Activated CD4-positive, alpha-beta T cell treated with anti-CD3 and anti-CD28 coated beads for 36 hours (primary cell): ENCODE measurements at places on chromosomes 4 and X.

DNA sequence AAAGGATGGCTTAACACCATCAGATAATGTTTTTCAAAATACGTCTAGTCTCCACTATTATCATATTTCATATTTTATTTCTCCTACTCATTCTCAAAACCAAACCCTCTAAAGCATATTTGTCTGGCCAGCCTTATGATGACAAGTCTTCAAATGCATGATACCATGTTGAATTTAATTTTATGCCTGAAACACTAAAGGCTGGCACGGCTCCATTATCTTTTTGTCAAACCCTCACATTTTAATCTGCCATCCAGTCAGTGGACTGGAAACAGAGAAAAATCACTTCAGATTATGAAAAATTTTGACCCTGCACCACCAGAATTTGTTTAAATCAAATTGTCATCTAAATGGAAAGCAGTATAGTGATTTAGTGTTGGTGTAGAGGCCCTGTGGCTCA, 42.9 kb downstream of the SCD5 start:
- DNase-seq = no peak

DNA sequence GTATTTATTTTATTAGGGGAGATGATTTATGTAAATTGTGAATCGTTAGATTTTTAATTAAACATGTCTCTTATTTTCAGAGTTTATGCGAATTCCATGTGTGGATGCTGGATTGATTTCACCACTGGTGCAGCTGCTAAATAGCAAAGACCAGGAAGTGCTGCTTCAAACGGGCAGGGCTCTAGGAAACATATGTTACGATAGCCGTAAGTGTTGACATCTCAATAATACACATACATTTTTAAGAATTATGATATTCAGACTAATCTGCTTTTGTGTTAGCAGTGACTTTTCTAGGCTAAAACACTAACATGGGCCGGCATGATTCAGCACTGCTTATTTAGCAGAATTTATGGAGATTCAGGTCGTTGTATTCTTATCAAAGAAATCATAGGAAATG, 91.2 kb downstream of the RAP1GDS1 start:
- no peak for DNase-seq

DNA sequence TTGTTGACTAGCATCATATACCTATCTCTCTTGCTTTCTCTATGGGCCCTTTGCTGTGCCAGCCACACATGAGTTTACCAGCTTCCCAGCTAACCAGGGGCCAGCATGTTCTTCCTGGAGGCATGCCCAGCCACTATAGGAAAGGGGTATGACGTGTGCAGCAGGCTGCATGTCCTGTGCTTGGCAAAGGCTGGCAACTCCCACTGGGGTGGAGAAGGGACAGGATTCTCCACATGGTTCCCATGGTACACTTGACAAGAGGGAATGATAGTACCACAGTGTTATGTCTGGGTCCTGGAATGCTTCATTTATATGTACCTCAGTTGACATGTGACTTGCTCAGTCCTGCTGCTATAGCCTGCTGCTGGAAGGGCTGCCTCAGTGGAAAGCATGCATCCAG, 78.8 kb downstream of the TMEM164 start:
- DNase-seq = no peak

GRCh38 chrX:26722666-26723428, 506.9 kb downstream of the MAGEB5 start:
- DNase-seq = no peak

GRCh38 chrX:153725832-153726285, 1.2 kb downstream of the ABCD1 start:
- DNase-seq = no peak

DNA sequence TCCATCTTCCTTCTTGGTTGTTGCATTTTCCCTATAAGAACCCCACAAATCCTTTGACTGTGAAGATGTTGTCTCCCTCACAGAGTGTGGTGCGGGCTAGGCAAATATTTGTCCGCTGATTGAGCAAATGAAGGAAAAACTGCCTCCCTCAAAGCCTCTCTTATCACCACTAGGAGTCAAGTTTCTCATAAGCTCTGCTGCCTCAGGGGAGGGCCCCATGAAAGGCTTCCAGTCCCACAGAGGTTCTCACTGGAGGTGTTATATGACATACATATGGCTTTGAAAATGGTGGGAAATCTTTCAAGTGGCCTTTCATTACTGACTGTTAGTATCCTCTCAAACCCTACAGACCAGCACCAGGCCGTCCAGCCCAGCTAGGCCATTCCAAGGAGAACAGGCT, 9.3 kb downstream of the VGLL1 start:
- no peak for DNase-seq

GRCh38 chr4:183540410-183541009, 35.7 kb downstream of the ING2 start:
- no peak for DNase-seq

- no peak for DNase-seq
Measured at GRCh38 chr4:1735215-1735614, 13.9 kb downstream of the TACC3 start.

GRCh38 chr4:80053140-80053910, 19.7 kb downstream of the ANTXR2 start:
- DNase-seq = no peak

DNA sequence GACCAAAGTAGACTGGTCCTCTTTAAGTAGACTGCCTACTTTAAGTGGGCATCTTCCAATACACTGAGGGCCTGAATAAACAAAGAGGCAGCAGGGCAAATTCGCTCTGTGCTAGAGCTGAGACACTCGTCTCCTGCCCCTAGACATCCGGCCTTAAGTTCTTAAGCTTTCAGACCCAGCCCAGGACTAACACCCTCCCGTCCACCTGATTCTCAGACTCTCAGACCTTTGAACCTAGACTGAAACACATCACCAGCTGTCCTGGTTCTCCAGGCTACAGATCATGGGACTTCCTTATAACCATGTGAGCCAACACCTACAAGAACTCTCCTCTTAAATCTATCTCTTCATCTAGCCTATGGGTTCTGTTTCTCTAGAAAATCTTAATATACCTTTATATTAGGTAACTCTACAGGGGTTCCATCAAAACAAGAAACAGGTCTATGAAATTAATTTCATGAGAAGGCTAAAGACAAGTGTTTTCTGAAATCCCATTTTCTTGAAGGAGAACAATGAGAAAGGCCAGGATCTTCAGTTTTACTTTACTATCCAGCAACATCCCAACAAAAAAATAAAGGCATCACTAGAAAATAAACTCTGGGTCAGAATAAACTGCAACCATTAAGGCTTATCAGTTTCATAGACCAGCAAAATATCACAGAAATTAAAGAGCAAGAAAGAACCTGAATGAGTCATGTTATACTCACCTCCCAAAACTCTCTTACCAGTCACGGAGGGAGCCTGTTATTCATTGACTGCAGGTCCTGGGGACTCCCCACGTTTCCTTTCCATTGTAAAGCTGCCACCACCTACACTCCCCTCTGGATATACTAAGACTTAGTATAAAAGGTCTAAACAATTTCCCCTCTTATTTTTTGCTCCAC, 14.8 kb downstream of the ADGRA3 start:
- DNase-seq = peak; percentile 66

DNA sequence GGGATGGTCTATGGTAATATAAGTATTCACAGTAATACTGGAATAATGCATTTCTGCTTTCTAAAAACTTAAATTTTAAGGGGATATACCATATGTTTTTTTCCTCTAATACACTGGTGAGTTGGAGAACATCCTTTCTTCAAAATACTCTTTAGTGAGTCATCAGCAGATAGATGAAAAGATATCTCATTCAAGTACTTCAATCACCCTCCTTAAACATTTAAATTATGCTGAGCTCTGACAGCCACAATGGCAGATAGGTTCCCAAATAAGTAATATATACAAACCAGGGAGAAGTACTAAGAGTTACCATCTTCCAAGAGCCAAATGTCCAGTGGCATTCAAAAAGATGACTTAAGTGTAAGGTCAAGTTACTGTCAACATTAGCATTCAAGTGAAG, 52.2 kb downstream of the AMMECR1 start:
- DNase-seq = no peak

DNA sequence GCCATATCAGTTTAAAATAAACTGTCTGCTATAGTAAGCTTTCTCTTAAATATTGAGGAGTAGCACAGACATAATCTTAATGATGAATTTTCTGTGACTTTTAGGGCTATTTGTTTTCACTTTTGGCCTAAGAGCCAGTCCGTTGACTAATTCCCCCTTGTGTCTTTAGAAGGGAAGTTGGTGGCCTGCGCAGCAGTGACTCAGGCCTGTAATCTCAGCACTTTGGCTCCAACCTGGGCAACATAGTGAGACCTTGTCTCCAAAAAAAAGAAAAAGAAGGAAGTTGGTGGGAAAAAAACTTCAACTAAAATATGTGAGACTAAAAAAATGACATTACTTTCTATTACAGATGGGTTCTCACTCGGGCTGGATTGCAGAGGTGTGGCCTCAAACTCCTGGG, 3.4 kb downstream of the NCAPG start:
- DNase-seq = no peak

DNA sequence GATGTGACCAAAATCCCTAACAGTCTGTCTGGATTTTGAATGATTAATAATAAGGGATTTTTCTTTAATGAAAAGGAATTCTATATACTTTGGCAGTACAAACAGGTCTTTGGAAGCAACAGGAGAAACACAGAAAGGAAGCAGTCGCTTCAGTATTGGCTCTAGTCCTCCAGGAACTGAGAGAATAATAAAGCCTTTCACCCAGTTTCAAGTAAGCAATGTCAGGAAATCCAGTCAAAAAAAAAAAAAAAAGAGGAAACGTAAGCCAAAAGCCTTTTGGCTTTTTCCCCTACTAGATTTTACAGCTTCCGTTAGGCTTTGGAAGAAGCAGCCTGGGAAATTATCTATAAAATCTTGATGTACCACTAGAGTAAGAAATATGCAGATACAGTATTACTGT, 61.7 kb upstream of the HDAC8 start:
- no peak for DNase-seq

- DNase-seq = no peak
Measured at GRCh38 chr4:135050086-135050717, 848.6 kb upstream of the PABPC4L start.

DNA sequence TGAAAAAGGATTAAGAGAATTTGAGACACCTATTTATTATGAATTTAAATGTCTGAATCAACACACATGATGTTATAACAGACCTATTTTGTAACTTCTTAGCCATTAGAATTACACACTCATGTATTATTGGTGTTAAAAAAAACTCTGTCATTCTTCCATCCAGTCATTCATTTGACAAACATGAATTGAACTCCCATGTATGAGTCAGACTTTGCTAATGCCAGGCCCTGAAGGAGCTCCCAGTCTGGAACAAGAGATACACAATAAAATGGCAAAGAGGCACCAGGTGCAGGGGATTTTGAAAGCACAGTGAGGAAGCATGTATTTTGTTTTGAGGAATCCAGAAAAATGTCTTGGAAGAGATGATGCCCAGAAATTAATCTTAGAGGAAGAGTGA, 87.7 kb upstream of the EFHC2 start:
- DNase-seq = no peak

DNA sequence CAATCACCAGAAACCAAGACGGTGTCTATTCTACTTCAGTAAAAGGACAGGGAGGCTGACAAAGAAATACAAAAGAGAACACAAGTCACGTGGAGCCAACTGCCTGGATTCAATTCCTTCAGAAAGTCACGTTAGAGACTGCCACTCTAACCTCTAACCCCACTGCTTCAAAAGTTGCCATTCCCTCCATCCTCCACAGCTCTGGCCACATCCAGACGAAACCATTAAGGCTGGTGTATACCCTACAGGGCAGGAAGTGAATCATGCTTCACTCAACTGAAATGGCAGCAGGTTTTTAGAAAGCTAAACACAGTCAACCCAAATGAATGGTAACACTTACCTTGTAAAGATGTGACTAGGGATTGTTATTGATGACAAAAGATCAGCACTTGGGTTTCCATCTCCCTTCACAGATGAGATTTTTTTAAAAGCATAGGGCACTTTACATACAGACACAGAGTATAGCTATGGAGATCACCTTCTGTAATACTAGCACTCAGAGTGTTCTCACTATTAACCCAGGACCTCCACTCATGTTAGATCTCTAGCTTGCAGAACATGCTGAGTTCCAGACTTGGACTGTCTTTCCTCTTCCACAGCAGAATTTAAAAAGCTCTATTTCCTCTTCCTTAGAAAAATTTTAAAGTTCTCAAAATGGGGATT, 37.4 kb downstream of the MAML3 start:
- DNase-seq = peak; percentile 58

DNA sequence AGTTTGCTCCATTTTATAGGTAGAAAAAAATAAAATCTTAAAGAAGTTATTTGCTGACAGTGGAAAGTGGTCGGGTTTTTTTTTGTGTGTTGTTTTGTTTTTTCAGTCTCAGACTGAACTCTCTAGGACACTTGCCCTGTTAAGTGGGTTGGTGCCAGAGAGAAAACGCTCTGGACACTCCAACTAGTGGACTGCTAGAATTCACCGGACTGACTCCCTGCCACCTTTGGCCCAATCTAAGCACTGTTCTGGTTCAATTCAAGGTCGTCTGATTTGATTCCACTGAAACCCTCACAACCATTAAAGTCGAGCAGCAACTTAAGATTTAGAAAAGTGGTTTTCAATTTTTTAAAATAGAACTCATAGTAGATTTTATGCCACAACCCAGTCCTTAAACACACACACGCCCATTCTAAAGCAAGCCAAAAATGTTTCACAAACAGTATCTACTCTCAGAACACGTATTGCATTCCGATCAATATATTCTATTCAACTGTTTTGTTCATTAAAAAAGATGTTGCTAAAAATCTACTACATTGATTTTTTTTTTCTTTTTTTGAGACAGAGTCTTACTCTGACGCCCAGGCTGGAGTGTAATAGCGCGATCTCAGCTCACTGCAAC, 27.3 kb downstream of the RWDD4 start:
- no peak for DNase-seq

- DNase-seq = no peak
Measured at GRCh38 chrX:34528081-34528480, 129.0 kb downstream of the TMEM47 start.

DNA sequence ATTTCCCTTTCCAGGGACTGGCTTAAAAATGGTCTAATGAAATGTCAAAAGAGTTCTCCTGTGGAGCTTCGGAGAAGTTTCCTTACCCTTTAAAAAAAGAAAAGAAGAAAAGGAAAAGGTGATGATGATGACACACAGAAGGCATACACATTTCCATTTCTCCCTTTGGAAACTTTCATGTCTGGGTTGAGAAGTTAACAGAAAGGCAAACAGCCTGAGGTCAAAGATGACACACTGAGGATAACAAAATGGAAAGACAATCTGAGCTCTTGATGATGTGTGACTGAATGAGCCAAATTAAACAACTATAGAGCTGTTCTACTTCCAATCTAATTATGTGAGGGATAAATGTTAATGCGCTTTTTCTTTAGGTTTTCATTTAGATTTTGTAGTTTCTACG, 32.2 kb downstream of the NFXL1 start:
- DNase-seq = no peak

DNA sequence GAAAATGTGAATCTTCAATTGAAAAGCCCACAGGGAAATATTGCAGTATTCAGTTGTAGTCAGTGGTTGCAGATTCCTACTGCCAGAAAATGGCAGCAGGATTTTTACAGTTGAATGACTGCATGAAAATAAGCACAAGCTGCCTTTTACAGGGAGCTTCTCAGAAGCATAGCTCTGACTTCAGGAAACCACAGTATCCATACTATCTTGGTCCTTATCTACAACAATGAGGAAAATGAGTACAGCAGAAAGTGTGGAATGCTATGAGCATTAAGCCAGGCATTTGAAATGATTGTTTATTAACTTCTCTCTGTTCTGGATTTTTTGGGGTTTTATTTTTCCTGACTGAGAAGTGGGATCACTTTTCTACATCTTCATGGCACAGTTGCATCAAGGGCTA, 34.6 kb upstream of the PRRG1 start:
- DNase-seq = no peak

- no peak for DNase-seq
Measured at GRCh38 chr4:3308691-3309090, 15.9 kb downstream of the RGS12 start.
